Fibroblast of pulmonary artery (primary cell): ENCODE measurements at places on chromosomes 13 and 19.
A peak's percentile ranks its signal among the peaks of the same experiment; 100 is the strongest.

DNA sequence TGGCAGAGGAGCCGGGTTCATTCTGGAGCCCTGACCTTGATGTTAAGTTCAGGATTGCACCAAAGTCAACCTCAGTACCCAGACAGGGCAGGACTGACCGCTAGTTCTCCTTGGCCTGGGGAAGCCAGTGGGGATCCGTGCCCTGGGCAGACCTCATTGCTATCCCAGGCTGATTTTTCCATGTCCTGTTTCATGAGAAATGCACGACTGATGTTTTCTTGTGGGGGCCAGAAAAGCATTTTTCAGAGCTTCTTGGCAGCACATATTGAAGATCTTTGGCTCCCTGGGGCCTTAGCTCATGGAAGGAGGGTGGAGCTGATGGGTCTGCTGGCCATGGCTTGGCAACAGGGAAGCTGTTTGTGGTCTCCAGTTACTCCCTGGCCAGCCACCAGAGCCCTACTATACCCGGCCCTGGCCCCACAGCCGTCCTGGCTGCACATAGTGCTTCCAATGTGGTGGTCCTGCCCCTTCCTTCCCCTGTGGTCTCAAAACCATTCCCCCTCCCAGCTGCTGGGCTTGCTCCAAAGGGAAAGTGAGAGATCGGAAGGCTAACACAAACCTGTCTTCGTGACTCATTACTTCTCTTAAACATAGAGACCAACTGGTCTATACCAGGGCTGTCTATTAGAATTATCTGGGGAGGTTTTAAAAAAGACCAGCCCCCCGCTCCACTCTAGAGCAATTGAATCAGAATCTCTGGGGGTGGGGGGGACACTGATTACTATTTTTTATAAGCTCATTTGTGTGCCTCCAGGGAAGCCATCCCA lies 11.2 kb downstream of the IL17D start:
- peak; percentile 79 for DNase-seq

DNA sequence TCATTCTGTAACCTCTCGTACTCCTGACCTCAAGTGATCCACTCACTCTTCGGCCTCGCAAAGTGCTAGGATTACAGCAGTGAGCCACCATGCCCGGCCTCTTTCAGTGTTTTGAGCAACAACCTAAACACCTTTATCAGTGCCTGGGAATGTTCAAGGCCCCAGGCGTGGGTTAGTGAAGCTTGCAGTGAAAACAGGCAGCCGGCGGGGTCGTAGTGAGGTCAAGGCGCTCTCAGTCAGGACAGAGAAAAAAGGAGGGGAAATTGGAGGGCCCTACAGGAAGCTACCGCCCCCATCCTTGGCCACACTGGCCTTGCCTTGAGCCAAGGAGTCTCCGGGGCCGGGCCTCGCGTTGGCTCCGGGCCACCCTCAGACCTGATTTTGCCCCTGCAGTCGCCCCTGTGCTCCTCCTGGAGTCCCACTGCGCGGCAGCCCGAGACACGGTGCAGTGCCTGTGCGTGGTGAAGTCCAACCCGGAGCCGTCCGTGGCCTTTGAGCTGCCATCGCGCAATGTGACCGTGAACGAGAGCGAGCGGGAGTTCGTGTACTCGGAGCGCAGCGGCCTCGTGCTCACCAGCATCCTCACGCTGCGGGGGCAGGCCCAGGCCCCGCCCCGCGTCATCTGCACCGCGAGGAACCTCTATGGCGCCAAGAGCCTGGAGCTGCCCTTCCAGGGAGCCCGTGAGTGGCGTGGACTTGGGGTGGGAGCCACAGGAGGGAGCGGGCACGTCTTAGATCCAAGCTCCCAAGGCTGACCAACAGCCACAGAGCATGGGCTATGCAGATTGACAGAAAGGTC lies 17.7 kb downstream of the MAG start:
- peak; percentile 75 for DNase-seq

- no peak for DNase-seq
Observed at GRCh38 chr19:1486720-1487575, 3.2 kb downstream of the PCSK4 start.

- DNase-seq: no peak
Observed at GRCh38 chr19:51652266-51652665, 5.6 kb upstream of the SIGLEC14 start.

- peak; percentile 92 for DNase-seq
Observed at GRCh38 chr13:30569901-30570576, 47.7 kb upstream of the USPL1 start.

- no peak for DNase-seq
Observed at GRCh38 chr19:53785196-53785889, 38.8 kb downstream of the NLRP12 start.

- DNase-seq: peak; percentile 10
Observed at GRCh38 chr13:112943309-112944125, 25.5 kb upstream of the MCF2L start.

DNA sequence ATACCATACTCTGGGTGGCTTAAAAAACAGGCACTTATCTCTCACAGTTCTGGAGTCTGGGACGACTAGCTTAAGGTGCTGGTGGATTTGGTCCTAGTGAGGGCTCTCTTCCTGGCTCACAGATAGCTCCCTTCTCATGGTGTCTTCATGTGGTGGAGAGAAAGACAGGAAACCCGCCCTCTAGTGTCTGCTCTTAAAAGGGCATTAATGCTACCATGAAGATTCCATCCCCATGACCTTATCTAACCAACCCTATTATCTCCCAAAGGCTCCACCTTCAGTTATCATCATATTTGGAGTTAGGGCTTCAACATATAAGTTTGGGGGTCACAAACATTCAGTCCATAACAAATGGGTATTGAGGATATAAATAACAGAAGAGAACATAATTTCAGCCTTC lies 139.4 kb downstream of the HS6ST3 start:
- DNase-seq: peak; percentile 28

DNA sequence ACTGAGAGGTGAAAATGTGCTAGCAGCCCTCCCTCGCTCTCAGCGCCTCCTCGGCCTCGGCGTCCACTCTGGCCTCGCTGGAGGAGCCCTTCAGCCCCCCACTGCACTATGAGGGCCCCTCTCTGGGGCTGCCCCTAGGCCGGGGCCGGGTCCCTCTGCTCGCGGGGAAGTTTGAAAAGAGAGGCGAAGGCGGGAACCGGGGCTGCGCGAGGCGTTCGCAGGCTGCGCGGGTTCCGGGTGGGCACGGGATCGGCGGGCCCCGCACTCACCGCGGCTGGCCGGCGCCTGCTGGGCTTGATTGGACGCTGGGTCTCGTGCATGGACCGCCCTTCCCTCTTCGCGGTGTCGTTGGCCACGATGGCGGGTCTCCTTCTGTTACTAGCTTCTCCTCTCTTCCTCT lies 29.3 kb downstream of the C1QTNF9 start:
- no peak for DNase-seq

DNA sequence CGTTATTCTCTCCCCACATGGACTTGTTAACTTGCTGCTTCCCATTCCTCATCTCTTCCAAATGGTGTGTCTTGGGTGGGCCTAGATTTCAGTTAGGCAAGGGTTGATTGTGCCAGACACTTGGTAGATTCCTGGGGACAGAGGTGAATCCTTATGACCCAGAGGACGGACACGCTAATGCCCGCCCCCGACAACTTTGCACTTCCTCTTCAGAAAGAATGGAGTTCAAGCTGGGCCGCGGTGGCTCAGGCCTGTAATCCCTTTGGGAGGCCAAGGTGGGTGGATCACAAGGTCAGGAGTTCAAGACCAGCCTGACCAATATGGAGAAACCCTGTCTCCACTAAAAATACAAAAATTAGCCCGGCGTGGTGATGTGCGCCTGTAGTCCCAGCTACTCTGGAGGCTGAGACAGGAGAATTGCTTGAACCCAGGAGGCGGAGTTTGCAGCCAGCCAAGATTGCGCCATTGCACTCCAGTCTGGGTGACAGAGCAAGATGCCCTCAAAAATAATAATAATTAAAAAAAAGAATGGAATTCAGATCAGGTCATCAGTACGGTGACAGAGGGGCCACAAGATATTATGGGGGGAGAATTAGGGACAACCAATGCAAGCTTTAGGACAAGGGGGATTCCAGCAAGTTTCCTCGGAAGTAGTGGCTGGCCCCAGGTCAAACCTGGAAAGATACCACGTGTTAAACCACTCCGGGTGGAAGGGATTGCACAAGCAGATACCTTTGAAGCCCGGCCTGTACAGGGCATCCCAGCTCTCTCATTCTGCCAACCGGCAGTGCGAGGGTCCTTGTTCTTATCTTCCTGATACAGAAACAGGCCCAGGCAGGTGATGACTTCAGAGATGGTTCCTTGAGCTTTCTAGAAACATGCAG lies 2.7 kb downstream of the MYO9B start:
- DNase-seq: no peak

DNA sequence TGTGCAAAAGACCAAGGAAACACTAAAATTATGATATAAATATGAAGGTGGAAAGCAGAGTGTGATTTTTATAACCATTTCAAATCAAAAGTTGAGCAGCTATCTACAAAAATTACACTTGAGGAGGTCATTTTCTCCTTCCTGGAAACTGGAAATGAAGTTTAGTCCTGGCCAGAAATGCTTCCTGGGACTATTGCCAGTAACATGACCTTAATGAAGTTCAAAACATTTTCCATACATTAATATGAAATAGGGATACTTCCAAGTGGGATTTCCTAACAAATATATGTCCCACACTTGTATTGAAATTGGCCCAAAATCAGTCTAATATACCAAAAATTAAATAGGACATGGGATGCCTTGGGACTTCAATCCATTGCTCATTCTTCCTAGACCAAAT lies 1556.8 kb upstream of the MIR17HG start:
- DNase-seq: no peak

GRCh38 chr19:8333767-8334457 lies 9.2 kb downstream of the KANK3 start:
- no peak for DNase-seq

- DNase-seq: peak; percentile 85
Observed at GRCh38 chr13:98509271-98510155, 67.4 kb downstream of the STK24 start.

- DNase-seq: no peak
Observed at GRCh38 chr19:49189259-49189658, 31.7 kb downstream of the TRPM4 start.

DNA sequence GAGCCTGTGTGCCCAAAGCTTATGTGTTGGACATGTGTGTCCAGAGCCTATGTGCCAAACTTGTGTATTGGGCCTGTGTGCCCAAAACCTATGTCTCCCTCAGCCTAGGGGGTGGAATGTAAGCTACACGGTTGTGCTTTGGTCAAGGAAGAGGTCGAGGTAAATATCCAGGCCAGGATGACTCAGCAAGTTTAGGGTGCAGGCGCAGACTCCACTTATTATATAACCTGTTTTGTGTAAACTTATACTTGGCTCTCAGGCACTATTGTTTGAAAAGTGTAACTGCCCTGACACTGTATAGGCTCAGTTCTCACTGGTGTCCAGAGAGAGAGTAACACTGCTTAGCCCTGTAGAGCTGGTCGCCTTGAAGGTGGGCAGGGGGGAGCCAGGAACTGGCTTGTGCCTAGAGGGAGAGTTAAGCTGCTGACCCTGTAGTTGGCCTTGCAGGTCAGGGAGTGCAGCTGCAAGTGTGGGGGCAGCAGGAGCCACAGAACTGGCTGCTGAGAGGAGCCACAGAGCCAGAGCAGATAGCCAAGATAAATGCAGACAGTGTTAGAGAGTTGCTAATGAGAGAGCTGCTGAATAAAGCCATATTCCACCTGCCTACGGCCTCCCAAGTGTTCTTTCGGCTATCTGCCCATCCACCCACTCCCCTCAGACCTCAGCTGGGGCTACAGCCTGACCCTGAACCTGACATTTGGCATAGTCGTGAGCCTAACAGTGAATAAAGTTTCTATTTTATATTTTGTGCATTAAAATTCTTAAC lies 517.2 kb upstream of the SLITRK1 start:
- DNase-seq: no peak

DNA sequence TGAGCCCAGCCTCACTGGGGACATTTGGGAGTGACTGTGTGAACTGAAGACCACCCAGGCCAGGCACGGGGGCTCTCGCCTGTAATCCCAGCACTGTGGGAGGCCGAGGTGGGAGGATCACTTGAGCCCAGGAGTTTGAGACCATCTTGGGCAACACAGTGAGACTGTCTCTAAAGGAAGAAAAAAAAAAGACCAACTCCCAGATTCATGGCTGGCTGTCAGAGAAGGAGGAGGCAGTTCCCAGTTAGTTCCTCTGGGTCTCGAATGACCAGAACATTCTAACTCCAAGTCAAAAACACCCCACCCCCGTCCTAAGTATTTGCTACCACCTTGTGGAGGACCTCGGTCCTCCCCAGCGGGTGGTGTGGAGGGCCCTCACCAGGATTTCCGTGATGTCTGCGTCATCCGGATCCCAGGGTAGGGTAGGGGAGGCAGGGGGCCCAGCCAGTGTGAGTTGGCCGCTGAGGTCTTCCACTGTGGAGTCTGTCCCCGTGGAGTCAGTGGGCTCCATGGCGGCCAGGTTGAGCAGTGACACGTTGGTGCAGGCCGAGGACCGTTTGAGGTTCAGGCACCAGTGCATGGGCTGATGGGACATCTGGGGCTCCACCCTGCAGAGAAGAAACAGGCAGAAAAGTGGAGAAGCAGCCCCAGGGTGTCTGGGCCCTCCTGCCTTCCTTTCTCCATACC lies 1.3 kb downstream of the TSKS start:
- DNase-seq: peak; percentile 74

DNA sequence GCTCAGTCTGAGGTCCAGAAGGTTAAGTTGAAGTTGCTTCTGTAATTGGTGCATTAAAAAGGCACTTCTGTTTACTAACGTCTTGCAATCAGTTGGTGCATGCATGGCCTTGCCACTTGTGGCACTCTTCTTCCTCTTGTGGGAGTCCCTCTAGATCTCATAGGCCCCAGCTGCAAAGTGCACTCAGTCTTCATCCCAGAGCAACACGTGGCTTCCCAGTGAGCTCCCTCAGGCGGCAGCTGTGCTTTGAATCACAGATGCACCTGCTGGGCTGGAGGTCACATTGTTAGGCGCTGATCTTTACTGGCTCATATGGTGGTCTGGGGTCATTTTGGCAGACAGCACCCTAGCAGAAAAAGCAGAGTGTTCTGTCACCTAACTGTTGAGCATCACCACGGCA lies 215.7 kb downstream of the ZNF536 start:
- no peak for DNase-seq

GRCh38 chr19:48354332-48354992 lies 9.3 kb downstream of the TMEM143 start:
- no peak for DNase-seq

DNA sequence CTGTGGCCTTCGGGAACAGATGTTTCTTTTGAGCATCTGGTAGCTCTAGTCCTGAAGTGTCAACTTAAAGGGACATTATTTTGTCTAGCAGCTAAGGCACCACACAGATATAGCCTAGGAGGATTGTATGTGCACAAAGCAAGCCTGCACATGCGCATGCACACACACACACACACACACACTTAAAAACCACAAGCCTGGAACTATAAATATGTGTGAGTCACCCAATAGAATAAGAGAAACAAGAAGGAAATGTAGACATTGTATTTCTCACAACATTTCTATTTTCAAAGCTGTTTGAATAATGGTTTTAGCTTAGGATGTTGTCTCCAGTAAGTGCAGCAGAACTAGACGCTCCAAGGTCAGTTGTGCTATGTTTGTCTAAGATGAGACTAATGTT lies 516.5 kb downstream of the SUCLA2 start:
- DNase-seq: peak; percentile 63

GRCh38 chr19:35556025-35556590 lies 7.3 kb downstream of the ATP4A start:
- DNase-seq: no peak
